ENCODE measurements at places on chromosomes 16 and 17.

DNA sequence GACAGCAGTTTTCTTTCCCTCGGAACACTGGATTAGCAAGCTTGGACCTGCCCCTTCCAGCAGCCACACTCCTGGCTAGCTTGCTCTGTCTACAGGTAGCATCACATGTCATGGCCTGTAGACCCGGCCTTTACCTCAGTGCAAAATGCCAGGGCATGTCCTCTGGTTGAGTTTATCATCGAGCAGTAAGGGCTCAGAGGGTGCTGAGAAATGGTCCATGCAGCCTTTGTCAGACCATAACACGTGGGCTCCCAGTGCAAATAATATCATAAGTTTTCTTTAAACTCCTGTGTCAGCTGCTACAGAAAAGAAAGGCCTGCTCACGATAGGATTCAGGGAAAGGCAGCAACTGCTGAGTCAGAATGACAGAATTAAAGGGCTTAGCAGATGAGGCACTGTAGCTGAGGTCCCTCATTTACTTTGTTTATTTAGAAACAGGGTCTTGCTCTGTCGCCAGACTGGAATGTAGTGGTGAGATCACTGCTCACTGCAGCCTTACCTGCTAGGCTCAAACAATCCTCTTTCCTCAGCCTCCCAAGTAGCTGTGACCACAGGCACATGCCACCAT is 8.0 kb upstream of the GNA13 start:
- no peak for DNase-seq

DNA sequence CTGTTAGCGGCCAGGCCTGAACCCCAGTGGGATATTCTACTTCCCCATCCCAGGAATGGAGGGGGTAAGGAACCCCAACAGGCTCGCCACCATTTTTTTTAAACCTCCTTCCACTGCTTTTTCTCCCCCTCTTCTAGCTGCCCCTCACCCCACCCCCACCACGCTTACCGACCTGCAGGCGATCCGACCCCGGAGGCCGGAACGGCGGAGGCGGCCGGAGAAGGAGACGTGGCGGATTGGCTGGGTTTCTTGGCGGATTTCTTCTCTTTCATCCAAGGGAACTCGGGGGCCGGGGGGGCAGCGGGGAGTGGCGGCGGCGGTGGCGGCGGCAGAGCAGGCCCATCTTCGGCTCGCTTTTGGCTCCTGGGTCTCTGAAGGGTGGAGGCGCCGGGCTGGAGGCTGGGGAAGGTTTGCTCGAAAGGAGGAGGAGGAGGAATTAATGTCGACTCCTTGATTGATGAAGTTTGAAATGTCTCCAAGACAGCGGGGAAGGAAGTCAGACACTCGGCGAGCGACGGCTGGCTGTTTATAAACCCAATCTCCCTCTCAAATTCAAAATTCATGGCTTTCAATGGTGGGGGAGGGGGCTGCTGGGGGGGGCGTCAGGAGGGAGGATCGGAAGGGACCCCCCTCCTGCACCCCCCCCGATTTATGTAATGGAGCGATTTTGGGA is 424 bp downstream of the HOXB2 start:
- DNase-seq, result no peak

- no peak for DNase-seq
Measured at GRCh38 chr16:3071655-3072054, 6.2 kb downstream of the IL32 start.

DNA sequence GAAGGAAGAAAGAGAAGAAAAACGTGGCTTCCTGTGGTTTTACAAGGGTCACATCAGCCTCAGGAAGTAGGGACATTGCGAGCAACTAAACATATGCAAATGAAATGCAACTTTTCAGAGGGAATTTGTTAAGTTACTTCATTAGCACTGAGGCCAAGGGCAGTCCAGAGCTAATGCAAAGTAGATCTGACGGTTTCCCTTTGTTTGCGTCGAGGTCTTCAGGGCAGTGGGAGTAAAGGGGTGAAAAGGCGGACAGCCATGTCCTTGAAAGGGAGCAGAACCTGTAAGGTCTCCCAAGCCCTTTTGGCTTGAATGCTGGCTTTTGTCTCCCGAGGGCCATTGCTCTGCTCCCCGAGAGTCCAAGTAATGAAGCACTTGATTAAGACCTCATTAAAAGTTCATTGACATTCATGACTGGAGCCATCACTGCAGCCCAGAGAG is 85.0 kb downstream of the PMP22 start:
- no peak for DNase-seq

- DNase-seq, result no peak
Measured at GRCh38 chr16:78985716-78986605, 614.6 kb downstream of the MAF start.

- no peak for DNase-seq
Measured at GRCh38 chr16:23944381-23944780, 108.6 kb downstream of the PRKCB start.

GRCh38 chr16:77049577-77049976 is 141.4 kb upstream of the MON1B start:
- no peak for DNase-seq

DNA sequence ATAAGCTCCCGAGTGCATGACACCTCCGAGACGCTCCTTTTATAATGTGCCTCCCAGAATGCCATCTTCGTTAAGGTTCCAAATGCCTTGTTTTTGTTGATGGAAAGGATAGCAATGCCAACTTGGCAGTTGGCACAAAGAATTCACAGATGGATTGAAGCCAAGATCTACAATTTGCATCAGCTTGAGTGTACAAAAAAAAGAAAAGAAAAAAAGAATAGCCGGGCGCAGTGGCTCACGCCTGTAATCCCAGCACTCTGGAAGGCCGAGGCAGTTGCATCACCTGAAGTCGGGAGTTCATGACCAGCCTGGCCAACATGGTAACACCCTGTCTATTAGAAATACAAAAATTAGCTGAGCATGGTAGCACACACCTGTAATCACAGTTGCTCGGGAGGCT is 7.6 kb downstream of the TBC1D16 start:
- DNase-seq, result no peak

Measured in MV-4-11 (cell line).